Hepatocyte (in vitro differentiated cells): ENCODE measurements at places on chromosomes 7 and 10. TPM values are rescaled to one million over a fixed set of nuclear protein-coding genes. Genes with fewer than 3 reads are reported as not detected.

GRCh38 chr10:22333975-22334282 is 11.4 kb upstream of the SPAG6 start:
- DNase-seq = no peak
- H3K27ac ChIP-seq = no peak overlapping the region
- H3K36me3 ChIP-seq = no peaks in the 10 kb centered on the region
- peaks cover 77% of the 10 kb centered on the region for H3K27me3 ChIP-seq
- H3K4me3 ChIP-seq = peak overlapping the region; percentile 9
- H3K4me1 ChIP-seq = peaks cover 26% of the 10 kb centered on the region

GRCh38 chr10:96910488-96911395 is 78.6 kb downstream of the LCOR start:
- peak; percentile 43 for DNase-seq
- H3K36me3 ChIP-seq = no peaks in the 10 kb centered on the region
- no peak overlapping the region for H3K27ac ChIP-seq
- no peak overlapping the region for H3K4me3 ChIP-seq
- no peaks in the 10 kb centered on the region for H3K27me3 ChIP-seq

- H3K4me1 ChIP-seq = no peaks in the 10 kb centered on the region
- H3K4me3 ChIP-seq = no peak overlapping the region
- DNase-seq = no peak
- H3K27me3 ChIP-seq = peaks cover 12% of the 10 kb centered on the region
Observed at GRCh38 chr7:128104108-128104742, 73.0 kb upstream of the LRRC4 start.

DNA sequence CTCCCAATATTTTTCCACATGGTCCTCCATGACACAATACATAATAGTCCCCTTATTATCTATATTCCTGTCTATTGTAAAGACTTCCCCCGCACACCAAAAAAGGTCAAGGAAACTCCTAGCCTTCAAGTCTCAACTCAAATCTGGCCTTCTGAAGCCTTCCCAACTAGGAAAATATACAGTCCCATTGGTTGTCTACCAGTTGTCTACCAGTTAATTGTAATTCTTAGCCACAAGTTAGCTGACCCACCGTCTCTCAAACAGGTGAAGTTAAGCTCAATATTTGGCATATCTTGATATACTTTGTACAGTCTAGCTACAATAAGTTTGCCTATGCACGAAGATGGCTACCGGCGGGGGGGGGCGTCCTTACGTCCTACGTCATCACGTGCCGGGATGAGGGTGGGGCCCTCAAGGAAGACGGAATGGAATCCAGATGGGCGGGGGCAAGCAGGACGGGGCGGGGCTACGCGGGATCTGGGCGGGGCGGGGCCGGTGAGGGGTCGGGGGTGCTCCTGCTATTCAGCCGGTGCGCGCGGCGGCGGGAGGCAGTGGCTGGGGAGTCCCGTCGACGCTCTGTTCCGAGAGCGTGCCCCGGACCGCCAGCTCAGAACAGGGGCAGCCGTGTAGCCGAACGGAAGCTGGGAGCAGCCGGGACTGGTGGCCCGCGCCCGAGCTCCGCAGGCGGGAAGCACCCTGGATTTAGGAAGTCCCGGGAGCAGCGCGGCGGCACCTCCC is at the start of gene AHR:
TSS of gene AHR (plus strand) at position 551 of the 738 bp plus-strand sequence. CDS start 613 bp downstream, outside the sequence.
- no peaks in the 10 kb centered on the region for H3K27me3 ChIP-seq
- peak within 1 kb of the TSS; percentile 90 for H3K27ac ChIP-seq
- peak within 1 kb of the TSS; percentile 88 for H3K4me3 ChIP-seq
- DNase-seq = peak; percentile 95
- H3K36me3 ChIP-seq = no peaks in the 10 kb centered on the region

DNA sequence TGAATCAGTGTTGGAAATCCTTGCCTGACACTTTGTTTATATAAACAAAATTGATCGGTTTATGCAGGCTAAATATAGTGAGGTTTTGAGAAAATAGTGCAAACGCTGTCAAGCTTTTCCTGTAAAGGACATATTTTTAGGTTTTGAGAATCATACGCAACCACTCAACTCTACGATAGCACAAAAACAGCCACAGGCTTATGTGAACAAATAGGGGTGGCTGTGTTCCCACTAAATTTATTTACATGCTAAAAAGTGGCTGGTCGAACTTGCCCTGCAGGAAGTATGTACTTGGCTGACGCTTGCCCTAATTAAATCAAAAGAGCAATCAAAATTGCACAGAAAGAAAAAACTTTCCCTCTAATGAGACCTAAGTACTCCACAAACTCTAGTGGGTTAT is 234.7 kb upstream of the CACNA2D1 start:
- no peaks in the 10 kb centered on the region for H3K27me3 ChIP-seq
- DNase-seq = no peak
- no peaks in the 10 kb centered on the region for H3K4me1 ChIP-seq
- no peak overlapping the region for H3K4me3 ChIP-seq
- H3K27ac ChIP-seq = no peak overlapping the region

MRC1 gene
- 0.13 and 0.30 TPM in 2 replicates for polyA plus RNA-seq

KIN gene
- 10.6 and 12.1 TPM in 2 replicates for polyA plus RNA-seq

GRCh38 chr10:126598009-126598408 is 72.5 kb downstream of the C10orf90 start:
- no peak overlapping the region for H3K27ac ChIP-seq
- no peak overlapping the region for H3K4me3 ChIP-seq
- no peaks in the 10 kb centered on the region for H3K27me3 ChIP-seq
- DNase-seq = peak; percentile 59

GRCh38 chr10:60434418-60435046 is 44.9 kb upstream of the ANK3 start:
- no peaks in the 10 kb centered on the region for H3K36me3 ChIP-seq
- peak; percentile 65 for DNase-seq
- H3K27me3 ChIP-seq = no peaks in the 10 kb centered on the region
- no peak overlapping the region for H3K4me3 ChIP-seq
- no peaks in the 10 kb centered on the region for H3K4me1 ChIP-seq
- no peak overlapping the region for H3K27ac ChIP-seq

GAD2 gene
- polyA plus RNA-seq = 0.33 TPM in 1 of 2 replicates, not detected in the other

CHAT gene
- polyA plus RNA-seq = 0.88 TPM in 1 of 2 replicates, not detected in the other

DNA sequence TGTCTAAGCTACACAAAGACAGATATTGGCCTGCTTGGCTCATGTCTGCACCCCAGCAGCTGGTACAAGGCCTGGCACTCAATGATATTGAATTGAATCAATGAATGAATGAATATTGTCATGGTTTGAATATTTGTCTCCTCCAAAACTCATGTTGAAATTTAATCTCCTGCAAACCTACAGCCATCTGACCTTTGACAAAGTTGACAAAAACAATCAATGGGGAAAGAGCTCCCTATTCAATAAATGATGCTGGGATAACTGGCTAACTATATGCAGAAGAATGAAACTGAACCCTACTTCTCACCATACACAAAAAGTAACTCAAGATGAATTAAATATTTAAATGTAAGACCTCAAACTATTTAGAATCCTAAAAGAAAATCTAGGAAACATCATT is 144.7 kb downstream of the CYP26A1 start:
- no peaks in the 10 kb centered on the region for H3K36me3 ChIP-seq
- H3K27me3 ChIP-seq = no peaks in the 10 kb centered on the region
- DNase-seq = no peak
- no peak overlapping the region for H3K27ac ChIP-seq
- H3K4me3 ChIP-seq = no peak overlapping the region

LBX1 gene
- polyA plus RNA-seq = 0.33 TPM in 1 of 2 replicates, not detected in the other

DNA sequence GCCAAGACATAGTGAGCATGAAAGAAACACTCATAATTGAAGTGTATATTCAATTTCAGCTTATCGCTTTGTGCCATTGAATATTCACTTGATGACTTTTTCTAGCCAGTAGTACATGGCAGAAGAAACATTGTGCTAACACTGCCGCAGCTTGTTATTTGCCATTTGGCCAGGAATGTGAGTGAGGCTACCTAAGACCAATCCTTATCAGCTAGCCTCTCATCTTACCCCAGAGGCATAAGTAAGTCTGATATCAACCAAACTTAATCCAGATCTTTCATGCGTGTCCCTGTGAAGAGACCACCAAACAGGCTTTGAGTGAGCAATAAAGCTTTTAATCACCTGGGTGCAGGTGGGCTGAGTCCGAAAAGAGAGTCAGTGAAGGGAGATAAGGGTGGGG is 586.0 kb upstream of the MBL2 start:
- H3K27ac ChIP-seq = no peak overlapping the region
- no peaks in the 10 kb centered on the region for H3K4me1 ChIP-seq
- DNase-seq = no peak
- H3K4me3 ChIP-seq = no peak overlapping the region
- no peaks in the 10 kb centered on the region for H3K27me3 ChIP-seq
- H3K36me3 ChIP-seq = no peaks in the 10 kb centered on the region

- no peak for DNase-seq
- H3K27ac ChIP-seq = no peak overlapping the region
- H3K4me3 ChIP-seq = no peak overlapping the region
Observed at GRCh38 chr7:157807510-157807909, 470.7 kb downstream of the DNAJB6 start.

OPN4 gene
- polyA plus RNA-seq = not detected in 2 replicates

DNA sequence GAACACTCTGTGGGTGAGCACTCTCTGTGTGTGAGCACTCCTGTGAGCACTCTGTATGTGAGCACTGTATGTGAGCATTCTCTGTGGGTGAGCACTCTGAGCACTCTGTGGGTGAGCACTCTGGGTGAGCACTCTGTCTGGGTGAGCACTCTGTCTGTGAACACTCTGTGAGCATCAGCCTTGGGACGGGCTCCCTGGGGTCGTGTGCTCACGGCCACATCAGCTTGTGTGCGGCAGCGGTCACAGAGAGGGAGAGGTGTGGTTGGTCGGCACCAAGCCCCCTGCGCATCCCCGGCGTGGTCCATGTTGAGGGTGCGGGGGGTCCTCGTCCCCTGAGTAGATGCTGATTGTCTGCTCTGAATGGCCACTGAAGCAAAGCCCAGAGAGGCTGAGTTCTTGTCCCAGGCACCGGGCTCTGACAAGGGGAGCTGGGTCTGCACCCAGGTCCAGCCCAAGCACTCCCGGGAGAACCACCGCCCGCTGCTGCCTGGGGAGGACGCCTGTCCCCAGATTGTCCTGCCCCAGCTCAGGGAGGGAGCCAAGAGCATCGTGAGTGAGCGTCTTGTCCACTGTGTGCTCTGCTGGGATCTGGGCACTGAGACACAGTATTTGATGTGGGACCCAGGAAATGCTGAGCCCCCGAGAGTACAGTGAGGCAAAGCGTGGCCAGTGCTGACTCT is 143.7 kb downstream of the DNAJB6 start:
- H3K27me3 ChIP-seq = no peaks in the 10 kb centered on the region
- H3K36me3 ChIP-seq = no peaks in the 10 kb centered on the region
- H3K27ac ChIP-seq = no peak overlapping the region
- H3K4me1 ChIP-seq = no peaks in the 10 kb centered on the region

DNA sequence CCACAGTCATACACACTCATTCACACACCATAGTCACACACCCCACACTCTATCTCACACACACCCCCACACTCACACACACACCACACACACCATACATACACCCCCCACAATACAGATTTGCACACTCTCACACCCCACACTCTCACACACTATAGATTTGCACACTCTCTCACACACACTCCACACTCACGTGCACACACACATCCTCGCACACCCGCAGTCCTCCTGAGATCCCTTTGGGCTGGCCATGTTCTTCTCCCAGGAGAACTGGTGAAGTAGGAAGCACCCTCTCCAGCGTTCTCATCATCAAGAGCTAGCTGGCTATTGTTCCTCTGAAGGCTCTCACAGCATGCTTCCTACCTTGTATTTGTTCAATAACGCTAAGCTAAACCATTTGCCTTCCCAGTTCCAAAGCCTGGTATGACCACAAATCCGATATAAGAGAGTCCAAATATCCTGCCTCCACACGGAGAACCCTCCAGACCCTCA is 86.2 kb downstream of the HECW1 start:
- no peaks in the 10 kb centered on the region for H3K4me1 ChIP-seq
- DNase-seq = no peak
- H3K4me3 ChIP-seq = no peak overlapping the region

ANKRD61 gene
- polyA plus RNA-seq = 0.33 and 0.81 TPM in 2 replicates

GRCh38 chr7:6533893-6534495 is 17.3 kb downstream of the GRID2IP start:
- no peaks in the 10 kb centered on the region for H3K36me3 ChIP-seq
- H3K4me1 ChIP-seq = peaks cover 8% of the 10 kb centered on the region
- no peak for DNase-seq
- no peak overlapping the region for H3K27ac ChIP-seq
